ENCODE measurements at places on chromosomes 7 and 10.
A peak's percentile ranks its signal among the peaks of the same experiment; 100 is the strongest.

DNA sequence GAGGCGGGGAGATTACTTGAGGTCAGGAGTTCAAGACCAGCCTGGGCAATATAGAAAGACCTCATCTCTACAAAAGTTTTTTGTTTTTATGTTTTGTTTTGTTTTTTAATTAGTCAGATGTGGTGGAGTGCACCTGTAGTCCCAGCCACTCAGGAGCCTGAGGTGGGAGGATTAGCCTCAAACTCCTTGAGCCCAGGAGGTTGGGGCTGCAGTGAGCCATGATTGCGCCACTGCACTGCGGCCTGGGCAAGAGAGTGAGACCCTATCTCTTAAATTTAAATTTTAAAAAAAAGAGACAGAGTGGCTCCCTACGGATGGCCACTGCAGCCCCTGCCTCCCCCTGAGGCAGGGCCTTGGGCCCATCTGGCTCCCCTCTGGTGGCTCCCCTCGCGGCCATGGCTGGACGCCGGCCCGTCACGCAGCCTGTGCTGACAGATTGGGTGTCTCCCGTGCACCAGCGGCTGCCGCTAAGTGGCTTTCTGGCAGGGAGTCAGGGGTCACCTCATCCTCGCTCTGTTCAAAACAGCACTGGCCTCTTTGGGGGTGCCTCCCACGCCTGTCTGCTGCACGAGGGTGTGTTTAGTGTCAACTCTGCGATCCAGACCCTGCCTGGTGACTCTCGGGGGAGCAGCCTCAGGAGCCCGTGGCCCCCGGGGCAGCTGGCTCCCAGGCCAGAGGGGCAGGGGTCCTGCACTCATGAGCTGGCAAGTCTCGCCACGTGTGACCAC is 44.4 kb upstream of the ELN start:
- no peak for DNase-seq

DNA sequence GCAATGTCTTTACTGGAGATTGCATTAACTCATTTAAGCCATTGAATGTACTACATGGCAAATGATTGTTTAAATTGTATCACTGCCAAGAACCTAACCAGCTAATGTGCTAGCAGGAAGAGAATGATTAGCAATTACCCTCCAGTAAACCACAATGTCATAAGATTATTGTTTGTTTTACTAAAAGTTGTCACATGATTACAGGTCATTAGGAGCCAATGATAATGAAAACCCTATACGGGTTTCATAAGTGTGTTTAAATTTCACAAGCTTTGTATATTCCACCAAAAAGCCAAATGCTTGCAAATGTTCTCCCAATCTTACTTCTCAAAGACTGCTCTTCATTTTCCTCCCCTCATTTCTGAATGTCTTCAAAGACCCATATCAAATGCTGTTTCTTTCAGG is 76.5 kb upstream of the PPP1R3C start:
- DNase-seq: no peak

GRCh38 chr7:127950233-127950935 is 80.9 kb downstream of the LRRC4 start:
- no peak for DNase-seq

GRCh38 chr10:91171485-91171884 is 49.0 kb upstream of the PCGF5 start:
- DNase-seq: no peak

DNA sequence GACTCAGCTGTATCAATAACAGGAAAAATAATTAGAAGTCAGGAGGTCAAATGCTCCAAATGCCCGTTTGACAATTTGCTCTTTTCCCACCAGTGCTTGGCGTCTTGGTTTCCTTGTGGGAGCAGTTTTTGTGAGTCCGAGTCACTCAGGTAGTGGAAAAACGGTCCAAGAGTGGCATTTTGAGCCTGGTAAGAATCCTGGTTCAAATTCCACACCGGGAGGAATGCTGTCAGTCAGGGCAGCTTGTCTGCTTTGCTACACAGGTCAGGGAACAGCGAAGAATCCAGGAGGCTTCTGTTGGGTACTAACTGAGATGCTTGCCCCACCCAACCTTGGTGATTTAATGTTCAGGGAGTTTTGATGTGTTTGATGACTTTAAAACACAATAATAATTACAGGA is 209.5 kb downstream of the HERPUD2 start:
- no peak for DNase-seq

GRCh38 chr7:68474661-68475216 is 1123.5 kb upstream of the AUTS2 start:
- DNase-seq: no peak

DNA sequence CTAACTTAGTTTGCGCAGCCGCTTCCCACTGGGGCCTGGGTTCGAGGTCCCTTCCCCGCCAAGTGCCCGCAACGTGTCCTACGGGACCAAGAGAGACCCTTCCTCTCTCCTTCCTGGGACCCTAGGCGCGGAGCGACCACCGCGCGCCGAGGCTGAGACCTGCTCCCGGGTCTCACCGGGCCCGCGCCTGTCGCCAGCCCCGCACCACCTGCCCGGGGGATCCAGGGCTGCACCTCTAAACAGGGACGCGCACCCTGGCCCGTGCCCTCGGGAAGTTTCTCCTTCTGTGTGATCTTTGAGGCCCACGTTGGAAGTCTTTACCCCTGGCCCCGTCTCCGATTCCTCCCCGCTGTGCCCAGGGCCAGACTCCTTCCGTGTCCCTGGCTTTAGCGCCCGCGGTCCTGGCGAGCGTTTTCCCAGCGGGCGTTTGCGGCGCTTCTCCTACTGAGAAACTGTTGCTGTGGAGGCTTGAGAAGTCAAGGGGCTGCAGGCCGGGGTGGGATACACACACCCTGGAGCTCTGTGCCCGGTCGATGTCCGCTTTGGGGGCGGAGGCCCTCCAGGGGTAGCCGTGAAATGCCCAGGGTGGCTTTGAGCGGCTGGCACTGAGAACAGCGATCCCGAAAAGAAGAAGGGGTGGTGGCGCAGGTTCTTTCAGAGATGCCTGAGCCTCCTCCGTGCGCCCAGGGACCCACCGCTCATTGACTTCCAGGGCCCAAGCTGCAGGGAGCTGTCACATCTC is 575 bp downstream of the PLPP4 start:
- DNase-seq: no peak

GRCh38 chr10:74752371-74753040 is 73.9 kb upstream of the KAT6B start:
- no peak for DNase-seq

GRCh38 chr7:17056491-17057142 is 174.8 kb upstream of the AGR3 start:
- no peak for DNase-seq

GRCh38 chr10:3779158-3779741 is 5.8 kb downstream of the KLF6 start:
- DNase-seq: no peak

GRCh38 chr10:70598857-70599295 is 3.7 kb downstream of the PRF1 start:
- no peak for DNase-seq

GRCh38 chr10:49114718-49115014 is 656 bp downstream of the VSTM4 start:
- no peak for DNase-seq

- DNase-seq: no peak
Measured at GRCh38 chr7:108205311-108205710, 75.2 kb upstream of the LAMB4 start.

- DNase-seq: no peak
Measured at GRCh38 chr7:31055471-31055870, 3.4 kb downstream of the ADCYAP1R1 start.

DNA sequence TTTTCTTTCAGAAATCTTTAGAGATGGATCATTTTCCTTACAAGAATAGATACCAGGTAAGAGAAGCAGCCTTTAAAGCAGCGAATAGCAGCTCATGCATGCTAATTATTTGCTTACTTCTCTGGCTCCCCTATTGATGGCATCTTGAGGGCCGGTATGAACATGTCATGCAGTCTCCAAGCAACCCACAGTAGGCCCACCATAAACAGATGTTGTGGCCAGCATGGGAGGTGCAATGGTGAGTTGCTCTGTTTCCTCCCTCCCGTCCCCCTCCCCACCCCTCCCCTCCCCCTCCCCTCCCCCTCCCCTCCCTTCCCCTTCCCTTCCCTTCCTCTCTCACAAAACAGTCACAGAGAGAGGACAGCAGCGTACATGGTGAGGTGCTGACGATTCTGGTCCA is 9.7 kb upstream of the ZNF273 start:
- DNase-seq: no peak

DNA sequence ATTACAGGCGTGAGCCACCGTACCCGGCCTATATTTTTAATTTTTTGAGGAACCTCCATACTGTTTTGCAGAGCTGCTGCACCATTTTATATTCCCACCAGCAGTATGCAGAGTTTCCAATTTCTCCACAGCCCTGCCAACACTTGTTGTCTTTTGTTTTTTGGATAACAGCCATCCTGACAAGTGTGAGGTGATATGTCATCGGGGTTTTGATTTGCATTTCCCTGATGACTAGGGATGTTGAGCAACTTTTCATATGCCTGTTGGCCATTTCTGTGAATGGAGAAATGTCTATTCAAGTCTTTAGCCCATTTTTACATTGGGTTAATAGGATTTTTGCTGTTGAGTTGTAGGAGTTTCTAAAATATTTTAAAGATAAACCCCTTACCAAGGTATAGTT is 22.2 kb downstream of the ENTPD7 start:
- DNase-seq: no peak

DNA sequence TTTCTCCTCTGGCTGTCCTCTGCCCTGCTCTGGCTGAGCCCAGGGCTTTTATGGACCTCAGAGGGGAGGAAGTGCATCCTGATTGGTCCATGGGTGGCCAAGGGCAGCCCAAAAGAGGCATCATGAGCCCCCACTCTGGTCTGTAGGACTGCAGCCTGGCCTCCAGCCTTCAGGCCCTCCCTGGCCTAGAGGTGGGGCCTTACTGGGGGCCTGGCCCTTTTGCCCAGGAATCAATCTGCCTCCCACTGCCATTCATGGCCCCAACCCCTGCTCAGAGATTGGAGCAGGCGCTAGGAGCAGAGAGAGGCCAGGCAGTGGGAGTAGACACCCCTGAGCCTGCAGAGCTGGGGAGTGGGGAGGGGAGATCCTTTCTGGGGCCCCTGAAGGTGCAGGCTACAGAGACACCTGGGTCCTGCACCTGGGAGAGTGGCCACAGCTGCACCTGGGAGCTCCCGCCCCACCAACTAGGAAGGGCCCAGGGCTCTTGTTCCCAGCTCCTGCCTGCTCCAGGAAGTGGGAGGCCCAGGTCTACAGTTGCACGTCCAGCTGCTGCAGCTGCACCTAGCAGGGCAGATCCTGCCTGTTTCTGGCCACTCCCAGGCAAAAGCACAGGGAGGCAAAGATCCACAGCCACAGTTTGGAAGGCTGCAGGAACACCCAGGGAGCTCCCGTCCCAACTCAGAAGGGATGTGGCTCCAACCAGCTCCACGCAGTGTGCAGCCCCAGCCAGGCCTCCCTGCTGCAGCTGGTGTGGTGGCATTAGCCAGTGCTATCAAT is 6.4 kb upstream of the DYNC2I1 start:
- no peak for DNase-seq

DNA sequence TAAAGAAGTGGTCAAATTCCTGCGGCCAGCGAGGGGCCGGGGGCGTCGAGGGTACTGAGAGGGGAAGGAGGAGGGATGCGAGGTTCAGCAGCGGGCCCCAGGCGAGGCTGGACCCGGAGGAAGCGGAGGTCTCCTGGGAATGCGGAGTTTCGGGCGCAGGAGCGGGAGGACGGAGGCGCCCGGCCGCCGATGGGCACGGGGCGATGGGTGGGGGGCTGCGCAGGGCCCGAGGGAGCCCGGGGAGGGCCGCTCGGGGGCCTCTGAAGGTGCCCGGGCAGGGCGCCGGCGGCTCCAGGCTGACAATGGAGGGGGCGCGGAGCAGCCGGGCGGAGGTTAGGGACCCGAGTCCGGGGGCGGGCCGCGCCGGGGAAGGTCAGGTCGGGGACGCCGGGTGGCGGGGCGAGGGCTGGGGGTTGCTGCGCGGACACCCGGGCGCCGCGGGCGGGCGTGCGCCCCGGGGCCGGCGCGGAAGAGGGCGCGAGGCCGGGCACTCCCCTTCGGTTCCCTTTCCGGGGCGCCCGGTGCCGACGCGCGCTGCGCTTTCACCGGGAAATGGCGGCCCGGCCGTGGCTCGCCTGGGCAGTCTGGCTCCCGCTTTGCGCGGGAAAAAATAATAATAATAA is 683 bp downstream of the MACROH2A2 start:
- no peak for DNase-seq

GRCh38 chr7:27183682-27184336 is 1.2 kb downstream of the HOXA11 start:
- DNase-seq: no peak

DNA sequence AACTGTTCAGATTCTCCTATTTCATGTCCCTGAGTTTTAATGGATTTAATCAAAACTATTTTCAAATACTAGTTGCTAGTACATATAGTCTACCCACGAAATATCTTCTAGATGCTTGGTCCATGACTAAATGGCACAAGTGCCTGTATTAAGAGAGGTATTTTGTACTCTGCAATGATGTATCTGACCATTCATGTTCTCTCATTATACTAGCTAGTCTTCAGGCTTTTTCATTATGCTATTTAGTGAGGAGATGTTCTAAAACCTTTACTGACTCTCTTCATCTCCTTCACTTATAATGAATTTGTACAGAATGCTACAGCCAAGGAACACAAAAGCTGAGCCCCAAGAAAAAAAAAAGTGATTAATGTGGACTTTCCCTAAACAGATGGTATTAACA is 222.5 kb downstream of the AHR start:
- DNase-seq: no peak

DNA sequence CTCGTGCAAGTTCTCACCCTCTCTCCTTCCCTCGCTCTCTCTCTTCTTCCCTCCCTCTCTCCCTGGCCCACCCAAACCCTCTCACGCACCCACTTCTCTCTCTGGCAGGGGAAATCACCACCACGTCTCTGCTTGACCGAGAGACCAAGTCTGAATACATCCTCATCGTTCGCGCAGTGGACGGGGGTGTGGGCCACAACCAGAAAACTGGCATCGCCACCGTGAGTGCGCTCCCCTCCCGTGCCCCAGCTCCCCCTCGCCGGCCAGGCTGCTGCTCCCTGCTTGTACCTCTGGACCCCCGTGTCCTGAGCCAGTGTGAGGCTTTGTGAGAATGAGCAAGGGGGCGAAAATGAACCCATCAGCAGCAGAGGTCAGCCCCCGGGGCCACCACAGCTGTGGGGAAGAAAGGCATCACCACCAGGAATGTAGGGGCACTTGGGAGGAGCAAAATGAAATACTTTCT is 25.5 kb downstream of the C10orf105 start:
- no peak for DNase-seq

GRCh38 chr10:107085665-107086525 is 78.6 kb downstream of the SORCS1 start:
- DNase-seq: no peak

GRCh38 chr7:127831318-127832219 is 179.6 kb downstream of the SND1 start:
- no peak for DNase-seq

DNA sequence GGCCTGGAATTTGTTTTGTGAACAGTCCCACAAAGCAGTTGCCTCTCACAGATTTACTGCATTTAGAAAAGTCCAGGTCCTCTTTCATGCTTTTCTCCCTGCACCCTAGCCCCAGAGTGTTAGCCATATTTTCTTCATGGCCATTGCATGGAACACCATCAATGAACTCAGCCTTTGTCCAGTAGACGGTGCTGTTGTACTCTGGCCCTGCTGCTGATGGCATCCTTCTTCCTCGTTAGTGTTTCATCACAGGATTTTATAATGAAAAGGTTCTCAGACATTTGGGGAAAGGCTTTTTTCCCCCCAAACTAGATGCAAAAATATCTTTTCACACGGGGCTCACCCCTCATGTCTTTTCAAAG is 93.0 kb upstream of the SLC25A13 start:
- peak; percentile 19 for DNase-seq

- DNase-seq: no peak
Measured at GRCh38 chr10:128860574-128860973, 606.5 kb upstream of the MGMT start.

Data from stimulated activated naive CD4-positive, alpha-beta T cell (primary cell).